ENCODE measurements at places on chromosomes 4 and X.
A peak's percentile ranks its signal among the peaks of the same experiment; 100 is the strongest.

GRCh38 chr4:56241500-56241899 lies 145.8 kb downstream of the AASDH start:
- no peak for DNase-seq

- no peak for DNase-seq
These were observed 74.1 kb downstream of the LDB2 start for GRCh38 chr4:16824278-16824806.

DNA sequence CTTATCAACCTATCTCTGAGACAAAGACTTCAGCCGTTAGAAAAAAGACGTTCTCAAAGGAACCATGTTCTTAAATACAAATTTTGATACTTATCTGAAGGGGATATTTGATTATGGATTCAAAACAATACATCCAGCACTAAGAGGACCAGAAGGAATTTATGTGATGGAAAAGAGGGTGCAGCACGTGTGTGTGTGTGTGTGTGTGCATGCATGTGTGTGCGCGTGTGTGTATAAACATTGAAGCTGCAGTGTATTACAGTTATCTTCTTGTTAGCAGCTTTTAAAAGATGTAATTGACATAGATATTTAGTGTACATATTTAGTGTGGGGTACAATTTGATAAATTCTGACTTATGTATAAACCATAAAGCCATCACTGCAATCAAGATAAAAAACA lies 44.9 kb downstream of the ANK2 start:
- DNase-seq: no peak

DNA sequence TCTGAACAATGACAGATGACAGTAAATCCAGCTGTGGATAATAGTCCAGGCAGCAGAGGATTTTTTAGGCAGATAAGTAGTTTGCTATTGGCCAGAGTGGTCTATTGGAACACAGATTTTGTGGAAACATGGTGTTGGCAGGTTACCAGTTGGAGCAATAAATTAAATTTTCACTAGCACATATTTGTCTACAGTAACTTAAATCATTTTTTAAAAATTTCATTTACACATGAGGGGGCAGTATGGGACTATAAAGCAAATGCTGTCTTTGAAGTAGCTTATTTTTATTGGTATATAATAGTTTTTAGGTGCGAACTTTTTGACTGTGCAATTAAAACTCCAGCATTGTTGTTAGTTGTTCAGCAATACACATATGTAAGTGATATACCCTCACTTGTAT lies 289.8 kb downstream of the ARHGAP10 start:
- DNase-seq: peak; percentile 18

- DNase-seq: no peak
These were observed 107.2 kb downstream of the CENPC start for GRCh38 chr4:67437974-67438713.

GRCh38 chrX:63327788-63328187 lies 23.3 kb downstream of the SPIN4 start:
- DNase-seq: no peak

- no peak for DNase-seq
These were observed 53.4 kb downstream of the GABRB1 start for GRCh38 chr4:47084795-47085194.

- no peak for DNase-seq
These were observed 47.4 kb downstream of the REPS2 start for GRCh38 chrX:16993791-16994318.
